ENCODE measurements at places on chromosomes 3 and 15. TPM values are rescaled to one million over a fixed set of nuclear protein-coding genes. Genes with fewer than 3 reads are reported as not detected.

DNA sequence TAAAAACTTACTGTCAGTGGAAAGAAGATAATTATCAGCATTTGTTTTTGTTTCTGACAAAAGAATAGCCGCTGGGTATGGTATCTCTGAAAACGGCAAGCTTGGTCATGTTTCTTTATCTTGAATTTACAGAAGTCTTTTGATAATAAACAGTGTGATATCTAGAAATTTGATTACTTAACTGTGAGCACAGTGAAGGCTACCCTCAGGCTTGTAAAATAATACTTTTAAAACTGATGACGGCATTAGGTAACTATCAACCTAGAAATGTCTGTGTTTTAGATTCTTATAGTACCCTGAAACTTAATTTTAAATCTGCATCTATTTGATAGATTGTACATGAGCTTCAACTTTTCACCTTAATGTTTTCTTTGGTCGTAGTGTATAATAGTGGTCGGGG is 43.4 kb downstream of the NSUN3 start:
- DNase-seq: no peak

DNA sequence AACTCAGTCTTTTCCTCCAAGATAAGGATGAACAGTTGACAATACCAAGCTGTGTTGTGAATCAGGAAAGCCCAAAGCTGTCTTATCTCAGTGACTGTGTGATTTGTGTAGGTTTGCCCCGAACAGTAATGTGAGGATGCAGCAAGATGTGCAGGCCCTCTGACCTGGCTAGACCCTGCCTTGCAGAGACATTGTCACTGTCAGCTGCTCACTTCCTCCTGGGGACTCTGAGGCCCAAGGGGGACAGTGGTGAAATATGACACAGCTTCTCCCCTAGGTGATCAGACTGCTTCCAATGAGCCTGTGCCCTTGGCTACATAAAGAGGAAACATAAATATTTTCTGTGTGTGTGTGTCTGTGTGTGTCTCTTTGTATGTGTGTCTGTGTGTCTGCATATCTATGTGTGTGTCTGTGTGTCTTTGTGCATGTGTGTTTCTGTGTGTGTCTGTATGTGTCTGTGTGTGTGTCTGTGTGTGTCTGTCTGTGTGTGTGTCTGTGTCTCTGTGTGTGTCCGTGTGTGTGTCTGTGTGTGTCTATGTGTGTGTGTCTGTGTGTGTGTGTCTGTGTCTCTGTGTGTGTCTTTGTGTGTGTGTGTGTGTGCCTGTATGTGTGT is 21.7 kb downstream of the LRRK1 start:
- no peak for DNase-seq

DNA sequence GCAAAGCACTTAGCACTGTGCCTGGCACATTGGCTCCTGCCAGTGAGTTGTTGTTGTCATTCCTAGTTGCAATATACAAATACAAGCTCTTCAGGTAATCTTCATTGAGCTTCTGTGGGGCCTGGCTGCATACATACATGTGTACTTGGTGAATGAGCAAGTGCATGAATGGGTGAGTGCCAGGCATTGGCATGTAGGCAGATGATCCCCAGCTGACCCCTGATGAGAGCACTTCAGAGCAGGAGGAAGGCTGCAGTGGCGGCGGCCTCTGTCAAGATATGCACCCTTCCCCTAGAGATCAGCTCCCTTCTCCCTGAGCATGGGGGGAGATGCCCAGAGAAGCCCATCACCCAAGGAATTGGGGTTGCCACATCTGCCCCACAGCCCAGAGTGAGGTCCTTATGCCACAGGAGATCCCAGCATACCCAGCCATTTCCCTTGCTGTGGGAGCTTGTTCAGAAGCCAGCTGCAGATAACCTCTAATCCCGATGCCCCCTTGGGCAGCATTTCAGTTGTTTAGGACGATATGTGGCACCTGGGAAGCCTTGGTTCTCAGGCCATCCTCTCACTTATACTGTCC is 8.8 kb downstream of the CACNA2D3 start:
- no peak for DNase-seq

- DNase-seq: no peak
These were observed 226.0 kb upstream of the CGNL1 start for GRCh38 chr15:57150066-57150865.

- no peak for DNase-seq
These were observed 107.4 kb upstream of the GRM7 start for GRCh38 chr3:6753536-6753935.

GRCh38 chr15:67143646-67144045 is 78.2 kb downstream of the SMAD3 start:
- DNase-seq: no peak

The HTR3E gene
- total RNA-seq: not detected

The NDN gene
- 1.6 TPM for total RNA-seq

DNA sequence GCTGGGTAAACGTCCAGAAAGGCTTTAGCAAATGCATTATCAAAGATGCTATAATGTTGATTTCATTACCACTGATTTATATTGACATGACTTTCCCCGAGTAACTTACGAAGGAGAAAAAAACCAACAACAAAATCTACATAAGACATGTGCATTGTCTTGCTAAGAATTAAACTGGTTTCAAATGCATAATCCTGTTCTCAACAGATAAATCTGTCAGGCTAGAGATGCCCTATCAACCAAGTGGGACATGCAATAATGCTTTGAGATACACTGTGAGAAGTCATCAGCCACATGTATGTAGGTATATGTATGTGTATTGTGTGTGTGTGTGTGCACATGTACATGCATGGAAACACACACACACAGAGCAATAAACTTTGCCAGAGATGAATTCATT is 195.6 kb downstream of the MEIS2 start:
- DNase-seq: no peak

DNA sequence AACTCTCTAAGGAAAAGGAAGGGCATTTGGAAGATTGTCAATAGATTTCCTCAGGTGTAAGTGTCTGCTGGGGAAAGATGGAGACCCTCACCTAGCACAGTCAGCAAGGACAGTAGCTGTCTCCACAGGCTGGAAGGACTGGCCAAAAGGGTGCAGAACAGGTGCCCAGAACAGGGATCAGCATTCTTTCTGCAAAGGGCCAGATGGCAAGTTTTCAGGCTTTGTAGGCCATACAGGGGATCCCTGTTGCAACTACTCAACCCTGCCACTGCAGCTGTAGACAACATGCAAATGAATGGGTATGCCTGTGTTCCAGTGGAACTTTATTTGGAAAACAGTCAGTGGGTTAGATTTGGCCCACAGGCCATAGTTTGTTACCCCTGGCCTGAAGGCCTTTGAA is 8.1 kb downstream of the AGBL1 start:
- DNase-seq: no peak

DNA sequence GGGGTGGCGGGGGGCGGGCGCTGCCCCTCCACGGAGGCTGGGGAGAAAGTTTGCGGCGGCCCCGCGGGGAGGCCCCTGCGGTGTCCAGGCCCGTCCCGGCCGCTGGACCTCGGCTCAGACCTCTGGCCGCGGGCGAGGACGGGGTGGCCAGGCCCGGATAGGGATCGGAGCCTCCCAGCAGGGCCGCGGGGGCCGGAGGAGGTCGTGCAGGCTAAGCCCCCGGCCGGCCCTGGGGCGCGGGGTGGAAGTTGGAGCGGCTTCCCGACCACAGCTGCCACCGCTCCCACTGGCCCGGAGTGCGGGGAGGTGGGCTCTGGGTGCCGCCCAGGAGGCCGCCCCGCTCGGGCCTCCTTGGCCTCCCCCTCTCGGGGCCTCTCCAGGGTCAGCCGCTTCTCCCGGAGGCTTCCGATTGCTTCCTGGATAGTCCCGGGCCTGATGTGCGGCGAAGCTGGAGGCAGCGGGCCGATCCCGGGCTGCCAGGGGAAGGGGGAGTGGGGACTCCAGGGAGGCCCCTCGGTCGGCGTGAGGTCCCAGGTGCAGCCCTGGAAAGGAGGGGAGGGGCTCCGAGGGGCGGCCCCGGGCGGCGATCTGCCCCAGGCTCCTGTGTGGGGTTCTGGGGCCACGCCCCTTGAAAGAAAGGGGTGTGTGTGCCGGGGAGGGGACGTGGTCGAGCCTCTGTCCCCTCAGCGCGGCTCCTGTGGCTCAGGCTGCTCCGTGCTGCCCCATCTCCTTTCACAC is 907 bp downstream of the PLXNA1 start:
- DNase-seq: peak; percentile 41

GRCh38 chr15:41995476-41995855 is 23.1 kb upstream of the EHD4 start:
- DNase-seq: no peak

GRCh38 chr15:52524223-52525136 is 4.2 kb downstream of the MYO5A start:
- DNase-seq: no peak

The CAND2 gene
- 1.8 TPM for total RNA-seq

The EFCAB12 gene
- total RNA-seq: 0.82 TPM

The BOC gene
- not detected for total RNA-seq

DNA sequence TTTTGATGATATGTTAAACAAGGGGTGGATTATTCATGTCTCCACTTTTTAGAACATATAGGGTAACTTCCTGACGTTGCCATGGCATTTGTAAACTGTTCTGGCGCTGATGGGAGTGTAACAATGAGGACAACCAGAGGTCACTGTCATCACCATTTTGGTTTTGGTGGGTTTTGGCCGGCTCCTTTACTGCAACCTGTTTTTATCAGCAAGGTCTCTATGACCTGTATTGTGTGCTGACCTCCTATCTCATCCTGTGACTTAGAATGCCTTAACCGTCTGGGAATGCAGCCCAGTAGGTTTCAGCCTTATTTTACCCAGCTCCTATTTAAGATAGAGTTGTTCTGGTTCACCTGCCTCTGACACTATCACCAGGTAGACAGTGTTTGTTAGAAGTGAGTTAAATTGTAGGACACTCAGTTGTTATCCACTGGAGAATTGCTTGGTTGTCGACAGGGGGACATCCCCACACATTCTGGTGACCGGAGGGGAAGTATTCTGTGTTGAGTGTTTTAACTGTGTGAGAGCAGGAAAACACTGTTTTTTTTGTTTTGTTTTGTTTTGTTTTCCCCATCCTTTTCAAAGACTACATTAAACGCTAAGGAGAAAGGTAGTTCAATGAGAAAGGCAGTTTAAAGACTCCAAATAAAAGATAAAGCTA is 36.9 kb upstream of the SKIL start:
- DNase-seq: no peak

DNA sequence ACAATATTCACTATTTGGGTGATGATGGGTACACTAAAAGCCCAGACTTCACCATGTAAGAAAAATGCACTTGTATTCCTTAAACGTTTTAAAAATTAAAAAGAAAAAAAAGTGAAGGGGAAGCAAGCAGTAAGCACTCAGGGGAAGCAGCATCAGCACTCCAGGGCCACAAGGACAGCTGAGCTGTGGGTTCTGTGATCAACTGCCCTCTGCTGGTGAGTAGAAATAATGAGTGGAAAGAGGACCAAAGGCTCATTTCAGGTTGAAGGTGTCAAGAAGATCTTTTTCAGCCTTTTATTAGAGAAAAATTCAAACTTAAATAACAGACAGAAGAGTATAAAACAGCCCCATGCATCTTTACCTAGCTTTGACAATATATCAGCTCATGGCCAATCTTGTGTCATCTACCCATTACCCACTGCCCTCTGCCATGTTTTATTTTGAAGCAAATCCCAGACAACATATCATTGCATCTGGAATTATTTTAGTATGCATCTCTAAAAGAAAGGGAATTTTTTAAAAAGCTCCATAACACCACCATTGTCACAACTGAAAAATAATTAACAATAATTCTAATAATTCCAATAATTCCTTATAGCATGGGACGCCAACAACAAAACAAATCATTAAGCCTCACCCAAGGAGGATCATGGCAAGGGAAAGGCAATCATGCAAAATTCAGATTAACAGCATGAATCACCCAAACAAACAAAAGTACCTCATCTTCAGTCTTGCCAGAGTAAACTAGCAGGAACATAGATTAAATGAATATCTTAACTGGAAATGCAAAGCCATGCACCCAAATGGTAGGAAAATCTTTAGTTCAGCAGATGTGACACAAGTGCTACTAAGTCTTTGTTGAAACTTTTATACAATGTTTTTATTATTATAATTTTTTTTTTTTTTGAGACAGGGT is 42.5 kb downstream of the TAMM41 start:
- no peak for DNase-seq

GRCh38 chr3:111012388-111013248 is 59.0 kb upstream of the NECTIN3 start:
- DNase-seq: no peak

DNA sequence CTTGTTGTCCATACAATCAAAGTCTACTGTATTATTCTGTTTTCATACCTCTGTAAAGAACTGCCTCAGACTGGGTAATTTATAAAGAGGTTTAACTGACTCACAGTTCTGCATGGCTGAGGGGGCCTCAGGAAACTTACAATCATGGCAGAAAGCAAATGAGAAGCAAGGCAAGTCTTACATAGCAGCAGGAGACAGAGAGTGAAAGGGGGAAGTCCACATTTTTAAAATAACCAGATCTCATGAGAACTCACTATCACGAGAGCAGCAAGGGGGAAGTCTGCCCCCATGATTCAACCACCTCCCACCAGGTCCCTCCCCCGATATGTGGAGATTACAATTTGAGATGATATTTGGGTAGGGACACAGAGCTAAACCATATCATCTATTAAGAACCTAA is 724.6 kb upstream of the CBLB start:
- no peak for DNase-seq

The GP5 gene
- 0.58 TPM for total RNA-seq

- no peak for DNase-seq
These were observed 52.9 kb downstream of the TUBGCP4 start for GRCh38 chr15:43423793-43424192.

The CACNA2D2 gene
- 3.0 TPM for total RNA-seq

The MED12L gene
- total RNA-seq: 6.9 TPM

The RARB gene
- not detected for total RNA-seq

GRCh38 chr15:56774356-56774755 is 41.0 kb upstream of the ZNF280D start:
- no peak for DNase-seq

- DNase-seq: no peak
These were observed 47.0 kb downstream of the LRIG1 start for GRCh38 chr3:66453651-66454463.

DNA sequence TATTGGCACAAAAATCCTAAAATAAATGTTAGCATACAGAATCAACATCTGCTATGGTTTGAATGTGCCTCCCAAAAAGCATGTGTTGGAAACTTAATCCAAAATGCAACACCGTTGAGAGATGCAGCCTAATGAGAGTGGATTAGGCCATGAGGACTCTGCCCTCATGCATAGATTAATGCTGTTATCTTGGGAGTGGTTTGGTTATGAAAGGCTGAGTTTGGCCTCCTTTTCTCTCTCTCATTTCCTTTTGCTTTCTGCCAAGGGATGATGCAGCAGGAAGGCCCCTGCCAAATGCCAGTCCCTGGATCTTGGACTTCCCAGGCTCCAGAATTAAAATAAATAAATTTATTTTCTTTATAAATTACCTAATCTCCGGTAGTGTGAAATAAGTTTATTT is 49.4 kb downstream of the SYNM start:
- no peak for DNase-seq

GRCh38 chr15:72319360-72319984 is 485 bp downstream of the CELF6 start:
- no peak for DNase-seq

The NMNAT3 gene
- total RNA-seq: 7.3 TPM

- DNase-seq: no peak
These were observed 184.6 kb upstream of the AGTR1 start for GRCh38 chr3:148513096-148513543.

The ZBED2 gene
- 306 TPM for total RNA-seq
